HFF-Myc (cell line): ENCODE measurements at places on chromosomes 11 and 22.

GRCh38 chr11:118095493-118095892 is 8.7 kb upstream of the SMIM35 start:
- no peak for DNase-seq

DNA sequence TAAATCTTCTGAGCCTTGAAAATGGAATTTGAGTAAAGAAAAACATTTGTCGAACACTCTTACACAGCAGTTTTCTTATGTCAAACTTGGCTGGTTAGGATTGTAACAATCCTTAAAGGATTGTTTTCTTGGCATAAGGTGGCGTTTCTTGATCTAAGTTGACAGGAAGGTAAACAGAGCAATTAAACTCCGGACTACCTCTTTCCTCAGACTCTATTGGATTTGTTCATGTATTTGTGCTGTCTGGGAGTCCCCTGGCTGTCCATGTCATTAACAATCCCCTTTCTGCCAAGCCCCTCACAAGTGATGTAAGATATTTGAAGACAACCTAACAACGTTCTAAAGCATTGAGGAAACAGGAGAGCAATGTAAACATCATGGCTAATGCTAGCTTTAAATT is 222.5 kb upstream of the SNX19 start:
- DNase-seq = no peak

DNA sequence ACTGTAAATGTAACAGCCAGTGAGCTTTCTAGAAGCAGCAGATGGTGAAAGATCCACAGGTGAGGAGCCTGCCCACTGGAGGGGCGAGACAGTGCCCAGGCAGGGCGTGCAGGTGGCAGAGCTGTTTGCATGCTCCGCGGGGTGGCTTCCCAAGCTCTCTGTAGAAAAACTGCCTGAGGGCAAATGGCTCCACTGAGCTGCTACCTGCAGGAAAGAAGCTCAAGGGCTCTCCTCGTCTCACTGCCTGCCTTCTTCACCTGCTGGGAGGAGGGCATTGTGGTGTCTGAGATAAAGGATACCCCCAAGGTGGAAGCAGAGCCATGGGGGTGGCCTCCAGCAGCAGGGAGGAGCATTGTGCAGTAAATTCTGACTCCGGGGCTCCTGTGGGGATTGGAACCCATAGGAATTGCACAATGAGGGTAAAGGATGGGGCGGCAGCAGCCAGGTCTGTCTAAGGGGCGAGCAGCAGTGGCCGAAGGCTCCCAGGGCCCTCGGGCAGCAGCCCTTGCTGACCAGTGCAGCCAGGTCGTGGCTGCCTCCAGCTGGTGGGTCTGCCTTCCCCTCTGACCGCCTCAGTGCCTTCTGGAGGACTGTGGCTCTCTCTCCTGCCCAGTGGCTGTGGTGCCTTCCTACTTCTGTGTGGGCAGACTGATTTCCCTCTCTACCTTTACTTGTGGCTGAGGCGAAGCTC is 28.0 kb upstream of the CABP7 start:
- no peak for DNase-seq

GRCh38 chr22:27454807-27455450 is 346.6 kb downstream of the MN1 start:
- no peak for DNase-seq

DNA sequence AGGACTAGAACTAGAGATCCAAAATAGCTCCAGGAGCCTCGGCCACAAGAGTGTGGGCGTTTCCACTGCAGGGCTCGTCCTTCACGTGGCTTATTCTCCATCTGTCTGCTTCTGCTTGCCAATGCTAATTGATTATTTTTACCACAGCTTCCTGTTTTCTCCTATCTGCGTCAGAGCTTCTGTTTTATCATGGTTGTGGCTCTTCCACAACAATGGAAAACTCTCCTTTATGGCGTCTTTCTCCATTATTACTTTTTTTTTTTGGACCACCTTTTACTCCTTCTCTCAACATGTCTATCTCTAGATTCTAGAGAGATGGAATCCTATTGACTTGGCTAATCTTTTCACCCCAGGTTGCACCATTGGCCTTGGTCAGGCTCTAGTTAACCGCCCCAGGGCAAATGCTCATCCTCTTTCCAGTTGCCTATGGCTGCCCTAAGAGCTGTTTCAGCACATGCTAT is 25.9 kb downstream of the CAT start:
- DNase-seq = no peak

- DNase-seq = no peak
These were observed 230.9 kb upstream of the SESN3 start for GRCh38 chr11:95461858-95462257.

GRCh38 chr22:44173154-44173553 is 7.6 kb upstream of the PARVG start:
- no peak for DNase-seq

- DNase-seq = no peak
These were observed 107.5 kb upstream of the THY1 start for GRCh38 chr11:119530509-119530908.

GRCh38 chr11:1299621-1300020 is 9.8 kb downstream of the TOLLIP start:
- no peak for DNase-seq

- no peak for DNase-seq
These were observed 55.7 kb downstream of the SCUBE1 start for GRCh38 chr22:43287441-43287840.

DNA sequence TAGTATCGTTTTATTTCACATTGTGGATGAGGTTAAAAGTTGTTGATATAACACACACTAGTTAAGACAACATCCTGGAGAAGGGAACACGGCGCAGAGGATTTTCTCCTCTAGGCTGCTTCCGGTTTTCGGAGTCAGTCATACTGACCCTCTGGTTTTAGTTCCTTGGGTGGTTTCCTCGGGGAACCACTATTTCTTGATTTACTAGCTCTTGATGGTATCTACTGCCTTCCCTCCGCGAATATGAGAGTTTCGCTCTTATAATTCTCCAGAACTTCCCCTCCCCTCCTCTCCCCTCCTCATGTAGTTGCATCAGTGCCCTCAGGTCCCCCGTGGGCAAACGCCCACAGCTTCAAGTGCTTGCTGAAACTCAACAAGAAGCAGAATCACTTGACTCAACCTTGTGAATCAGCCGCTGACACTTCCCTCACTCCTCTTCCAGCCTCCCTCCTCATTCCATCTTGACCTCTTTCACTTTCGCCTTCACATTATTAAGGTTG is 15.9 kb upstream of the APOBEC3A start:
- DNase-seq = no peak

DNA sequence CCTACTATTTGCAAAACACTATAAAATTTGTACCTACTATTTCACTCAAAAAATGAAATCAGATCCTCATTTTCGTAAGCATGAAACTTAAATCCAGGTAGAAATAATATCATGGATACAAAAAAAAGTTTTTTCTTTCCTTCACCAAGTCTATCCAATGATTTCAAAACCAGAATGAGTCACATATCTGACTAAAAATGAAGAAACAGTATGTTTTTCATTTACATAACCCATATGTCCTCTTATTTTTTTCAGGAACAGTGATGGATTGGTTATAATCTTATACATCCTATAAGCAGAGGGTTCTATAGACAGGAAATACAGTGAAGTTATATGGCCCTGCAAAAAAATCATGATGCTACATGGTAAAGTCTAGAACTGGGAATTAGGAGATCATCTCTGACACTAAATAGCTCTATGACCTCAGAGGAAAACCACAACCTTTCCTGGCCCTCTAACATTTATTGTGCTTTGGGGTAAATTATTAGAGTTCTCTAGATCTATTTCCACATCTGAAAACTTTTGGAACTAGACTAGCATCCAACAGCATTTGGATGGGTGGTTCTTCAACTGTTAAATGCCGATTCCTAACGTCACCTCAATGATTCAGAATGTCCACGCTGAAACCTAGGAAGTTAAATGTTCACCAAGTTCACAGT is 10.9 kb downstream of the MTMR2 start:
- DNase-seq = no peak

GRCh38 chr22:33563220-33563964 is 356.9 kb downstream of the LARGE1 start:
- DNase-seq = no peak

GRCh38 chr22:38569181-38569971 is 607 bp downstream of the DMC1 start:
- DNase-seq = no peak

- DNase-seq = no peak
These were observed 2.3 kb downstream of the SMTN start for GRCh38 chr22:31083377-31083768.

DNA sequence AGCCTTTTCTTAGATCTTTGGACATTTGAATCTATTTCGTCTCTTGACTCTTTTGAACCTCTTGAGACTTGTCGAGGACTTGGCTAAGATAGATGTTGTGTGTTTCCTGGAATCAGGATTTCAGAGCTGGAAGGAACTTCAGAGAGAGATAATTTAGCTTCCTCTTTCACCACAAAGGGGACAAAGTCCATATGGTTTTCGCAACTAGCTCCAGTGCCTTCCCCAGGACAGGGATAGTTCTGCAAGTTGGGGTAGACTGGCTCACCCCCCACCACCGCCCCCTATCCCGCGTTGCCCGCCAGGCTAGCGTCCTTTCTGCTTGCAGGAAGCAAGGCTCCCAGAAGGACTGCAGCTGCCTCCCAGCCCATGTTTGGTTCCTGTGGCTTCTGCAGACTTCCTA is 75.7 kb upstream of the MYO18B start:
- no peak for DNase-seq

DNA sequence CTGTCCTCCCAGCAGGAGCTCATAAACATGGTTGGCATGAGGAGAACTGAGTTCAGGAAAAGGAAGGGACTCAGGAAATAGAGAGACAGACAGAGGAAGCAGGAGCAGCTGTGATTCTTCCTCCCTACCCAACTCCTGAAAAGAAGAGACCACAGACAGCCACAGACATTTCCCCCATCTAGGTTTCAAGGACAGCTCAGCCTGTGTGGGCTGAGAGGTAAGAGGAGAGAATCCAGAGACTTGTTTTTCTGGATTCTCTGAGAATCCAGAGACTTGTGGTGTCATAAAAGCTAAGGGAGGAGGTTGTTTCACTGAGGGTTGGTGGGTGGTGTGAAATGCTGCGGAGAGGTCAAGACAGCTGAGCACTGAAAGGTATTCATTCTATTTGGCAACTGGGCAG is 19.0 kb upstream of the STK33 start:
- no peak for DNase-seq
